Activated CD4-positive, alpha-beta T cell treated with anti-CD3 and anti-CD28 coated beads, Interleukin-2, amount 10 ng/mL, durations not matched to agents 7 days and 5 days (primary cell): ENCODE measurements at places on chromosomes 1 and 21. TPM values are rescaled to one million over a fixed set of nuclear protein-coding genes. Genes with fewer than 3 reads are reported as not detected.

GRCh38 chr21:36985751-36986594 lies 19.5 kb upstream of the HLCS start:
- no peak overlapping the region for H3K4me3 ChIP-seq
- H3K27ac ChIP-seq = peak overlapping the region; percentile 74
- DNase-seq = peak; percentile 47

The RWDD3 gene
- 14.2 TPM for total RNA-seq

The FAM229A gene
- total RNA-seq = 8.5 TPM

GRCh38 chr1:28172713-28173150 lies 3.8 kb downstream of the PTAFR start:
- H3K27me3 ChIP-seq = peaks cover 57% of the 10 kb centered on the region
- peaks cover 5% of the 10 kb centered on the region for H3K36me3 ChIP-seq
- H3K4me1 ChIP-seq = peaks cover 48% of the 10 kb centered on the region

The STXBP3 gene
- total RNA-seq = 49.8 TPM

DNA sequence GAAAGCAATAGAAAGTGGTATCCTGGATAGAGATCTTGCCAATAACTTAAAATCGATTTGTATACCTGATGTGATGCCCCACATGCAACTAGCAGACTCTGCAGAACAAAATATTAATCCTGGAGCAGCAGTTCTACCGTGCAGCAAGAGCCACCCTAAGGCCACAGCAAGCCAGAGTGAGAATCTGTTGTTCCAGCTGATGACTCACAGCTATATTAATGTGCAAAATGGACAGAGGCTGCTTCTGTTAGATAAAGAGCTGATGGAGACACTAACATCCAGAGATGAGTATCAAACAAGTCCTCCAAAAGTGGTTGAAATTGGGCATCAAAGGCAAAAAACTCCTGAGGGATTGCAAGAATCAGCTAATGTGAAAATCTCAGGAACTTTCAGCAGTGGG lies 127.8 kb downstream of the MACF1 start:
- H3K36me3 ChIP-seq = peaks cover 87% of the 10 kb centered on the region
- no peak overlapping the region for H3K4me3 ChIP-seq
- H3K4me1 ChIP-seq = peaks cover 42% of the 10 kb centered on the region
- no peak for DNase-seq
- H3K27ac ChIP-seq = peak overlapping the region; percentile 25

DNA sequence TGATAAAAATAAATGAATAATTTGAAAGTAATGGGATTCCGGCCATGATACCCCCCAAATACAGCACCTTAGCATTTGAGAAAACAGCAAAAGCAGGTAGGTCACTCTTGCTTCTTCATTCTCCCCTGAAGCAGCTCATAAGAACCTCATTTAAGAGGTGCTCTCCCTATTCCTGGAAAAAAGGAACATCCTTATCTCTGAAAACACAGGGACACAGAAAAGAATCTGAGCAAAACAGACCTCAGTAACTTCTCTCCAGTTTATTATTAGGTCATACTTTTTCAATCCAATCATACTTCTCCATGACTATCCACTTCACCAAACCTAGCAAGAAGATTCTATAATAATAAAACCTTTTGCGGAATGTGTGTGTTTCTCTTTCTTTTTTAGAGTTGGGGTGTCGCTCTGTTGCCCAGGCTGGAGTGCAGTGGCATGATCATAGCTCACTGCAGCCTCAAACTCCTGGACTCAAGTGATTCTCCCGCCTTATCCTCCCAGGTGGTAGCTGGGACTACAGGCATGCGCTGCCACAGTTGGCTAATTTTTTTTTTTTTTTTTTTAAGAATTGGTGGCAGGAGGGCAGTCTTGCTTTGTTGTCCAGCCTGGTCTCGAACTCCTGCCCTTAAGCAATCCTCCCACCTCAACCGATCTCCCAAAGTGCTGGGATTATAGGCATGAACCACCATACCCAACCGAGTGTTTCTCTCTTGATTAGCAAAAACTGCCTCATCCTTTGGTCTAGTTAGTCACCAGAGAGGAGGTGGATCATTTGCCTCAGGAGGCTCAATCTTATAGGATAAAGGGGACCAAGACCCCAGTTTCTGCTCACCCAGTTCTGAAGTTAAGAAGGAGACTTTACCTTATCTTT lies 10.6 kb upstream of the TRIM33 start:
- H3K27ac ChIP-seq = no peak overlapping the region
- peaks cover 12% of the 10 kb centered on the region for H3K27me3 ChIP-seq
- H3K4me3 ChIP-seq = no peak overlapping the region
- H3K4me1 ChIP-seq = peaks cover 3% of the 10 kb centered on the region

- peaks cover 38% of the 10 kb centered on the region for H3K36me3 ChIP-seq
- H3K27ac ChIP-seq = no peak overlapping the region
- no peaks in the 10 kb centered on the region for H3K27me3 ChIP-seq
- no peak overlapping the region for H3K4me3 ChIP-seq
Measured at GRCh38 chr21:34956416-34957316, 92.4 kb downstream of the RUNX1 start.

DNA sequence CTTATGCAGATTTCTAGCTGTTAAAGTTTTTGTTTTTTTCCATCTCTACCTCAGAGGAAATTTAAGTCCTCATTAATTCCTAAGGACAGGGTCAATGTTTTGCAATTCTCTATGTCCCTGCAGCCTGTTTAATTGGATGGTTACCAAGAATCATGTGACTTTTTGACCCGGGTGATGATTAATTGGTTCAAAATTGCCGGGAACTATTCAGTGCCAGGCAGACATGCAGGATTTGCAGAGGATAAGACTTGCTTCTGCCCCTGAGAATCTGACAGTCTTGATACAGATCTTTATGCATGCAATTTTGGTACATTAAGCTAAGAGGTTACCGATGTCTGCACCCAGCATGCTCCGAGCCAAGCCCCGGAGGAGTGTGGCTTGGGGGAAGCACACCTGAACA lies 87.9 kb downstream of the PLPP3 start:
- H3K4me1 ChIP-seq = no peaks in the 10 kb centered on the region
- no peak for DNase-seq
- H3K27ac ChIP-seq = no peak overlapping the region
- H3K27me3 ChIP-seq = no peaks in the 10 kb centered on the region
- H3K4me3 ChIP-seq = no peak overlapping the region

GRCh38 chr1:23979387-23979880 lies 693 bp downstream of the SRSF10 start:
- H3K4me1 ChIP-seq = peaks cover 50% of the 10 kb centered on the region
- no peaks in the 10 kb centered on the region for H3K27me3 ChIP-seq
- H3K27ac ChIP-seq = peak overlapping the region; percentile 94
- H3K36me3 ChIP-seq = peaks cover 46% of the 10 kb centered on the region

- H3K4me1 ChIP-seq = no peaks in the 10 kb centered on the region
- no peaks in the 10 kb centered on the region for H3K36me3 ChIP-seq
- H3K27ac ChIP-seq = no peak overlapping the region
- DNase-seq = no peak
Measured at GRCh38 chr1:220330265-220330664, 58.0 kb upstream of the RAB3GAP2 start.

GRCh38 chr1:27886353-27886679 lies 14.0 kb downstream of the THEMIS2 start:
- H3K27me3 ChIP-seq = no peaks in the 10 kb centered on the region
- H3K4me3 ChIP-seq = no peak overlapping the region
- H3K27ac ChIP-seq = peak overlapping the region; percentile 89
- no peak for DNase-seq
- H3K36me3 ChIP-seq = peaks cover 61% of the 10 kb centered on the region

- H3K36me3 ChIP-seq = no peaks in the 10 kb centered on the region
- no peak overlapping the region for H3K27ac ChIP-seq
- no peak overlapping the region for H3K4me3 ChIP-seq
Measured at GRCh38 chr1:86753700-86754099, 49.3 kb downstream of the SH3GLB1 start.

DNA sequence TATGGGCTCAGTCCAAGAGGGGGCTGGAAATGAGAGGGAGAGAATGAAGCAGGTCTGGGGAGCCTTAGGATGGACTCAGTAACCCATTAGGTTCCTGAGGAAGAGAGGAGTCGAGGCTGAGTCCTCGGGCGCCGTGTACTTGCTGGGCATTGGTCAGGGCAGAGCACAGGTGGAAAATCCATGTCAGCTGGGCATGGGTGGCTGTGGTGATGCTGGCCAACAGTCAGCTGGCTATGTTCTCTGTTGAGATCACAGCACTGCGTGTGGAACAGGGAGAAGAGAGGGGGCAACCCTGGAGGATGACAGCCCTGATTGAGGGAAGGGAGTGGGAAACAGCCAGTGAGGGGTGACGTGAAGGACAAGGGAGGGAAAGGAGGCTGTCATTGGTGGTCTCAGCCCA lies 43.1 kb upstream of the CLSTN1 start:
- no peak overlapping the region for H3K4me3 ChIP-seq
- no peaks in the 10 kb centered on the region for H3K27me3 ChIP-seq
- H3K4me1 ChIP-seq = peaks cover 6% of the 10 kb centered on the region
- H3K27ac ChIP-seq = no peak overlapping the region

- H3K27me3 ChIP-seq = no peaks in the 10 kb centered on the region
- H3K36me3 ChIP-seq = peaks cover 19% of the 10 kb centered on the region
- H3K27ac ChIP-seq = no peak overlapping the region
- H3K4me3 ChIP-seq = no peak overlapping the region
- no peak for DNase-seq
Measured at GRCh38 chr1:161779393-161779792, 13.3 kb downstream of the ATF6 start.

The TTLL10 gene
- total RNA-seq = 0.15 TPM

DNA sequence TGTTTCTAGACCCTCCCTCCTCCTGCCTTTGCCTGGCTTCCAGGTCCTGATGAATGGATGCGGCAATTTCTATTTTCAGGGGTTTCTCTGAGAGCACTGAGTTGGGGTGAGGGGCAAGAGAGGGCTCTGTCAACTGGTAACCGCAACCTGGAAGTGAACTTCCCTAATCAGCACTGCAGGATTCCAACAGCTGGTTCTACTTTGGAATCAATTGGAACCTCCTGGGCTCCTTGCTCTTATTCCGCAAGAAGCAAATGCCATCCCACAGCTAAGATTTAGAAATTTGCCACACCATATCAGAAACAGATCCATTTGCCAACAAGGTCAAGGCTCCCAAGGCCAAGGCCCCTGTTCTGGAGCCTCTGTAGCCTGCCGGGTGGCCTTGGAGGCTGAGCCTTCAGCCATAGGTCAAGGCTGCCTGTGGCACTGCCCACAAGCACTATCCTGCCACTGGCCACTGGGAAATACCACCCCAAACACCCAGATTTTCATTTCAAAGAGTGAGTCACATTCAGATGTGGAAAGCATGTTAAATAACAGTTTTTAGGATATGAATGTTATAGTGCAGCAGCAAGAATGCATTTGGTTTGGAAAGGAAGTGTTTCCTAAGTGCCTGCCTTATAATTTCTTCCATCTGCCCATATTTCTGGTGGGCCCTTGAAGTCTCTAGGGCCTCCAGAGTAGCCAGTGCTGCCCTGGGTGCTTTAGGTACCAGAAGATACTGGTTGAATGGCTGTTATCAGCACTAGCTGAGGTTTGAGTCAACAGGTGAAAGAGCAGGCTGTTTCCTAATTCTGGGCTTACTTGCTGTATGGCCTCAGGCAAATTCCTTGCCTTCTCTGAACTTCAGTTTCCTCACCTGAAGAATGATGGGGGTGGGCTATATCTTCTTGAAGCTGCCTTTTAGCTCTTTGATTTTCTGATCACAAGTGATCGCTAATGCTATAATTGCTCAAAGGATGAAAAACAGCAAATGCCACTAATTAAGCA lies 56.3 kb upstream of the JUN start:
- H3K4me1 ChIP-seq = peaks cover 7% of the 10 kb centered on the region
- no peak for DNase-seq
- H3K4me3 ChIP-seq = no peak overlapping the region
- H3K27me3 ChIP-seq = no peaks in the 10 kb centered on the region
- no peaks in the 10 kb centered on the region for H3K36me3 ChIP-seq
- H3K27ac ChIP-seq = no peak overlapping the region

The LEMD1 gene
- total RNA-seq = 0.52 TPM

- no peaks in the 10 kb centered on the region for H3K36me3 ChIP-seq
- H3K27me3 ChIP-seq = peaks cover 15% of the 10 kb centered on the region
- DNase-seq = no peak
- no peaks in the 10 kb centered on the region for H3K4me1 ChIP-seq
- no peak overlapping the region for H3K27ac ChIP-seq
Measured at GRCh38 chr1:62312698-62313097, 6.5 kb downstream of the KANK4 start.

The EDARADD gene
- 1.6 TPM for total RNA-seq

DNA sequence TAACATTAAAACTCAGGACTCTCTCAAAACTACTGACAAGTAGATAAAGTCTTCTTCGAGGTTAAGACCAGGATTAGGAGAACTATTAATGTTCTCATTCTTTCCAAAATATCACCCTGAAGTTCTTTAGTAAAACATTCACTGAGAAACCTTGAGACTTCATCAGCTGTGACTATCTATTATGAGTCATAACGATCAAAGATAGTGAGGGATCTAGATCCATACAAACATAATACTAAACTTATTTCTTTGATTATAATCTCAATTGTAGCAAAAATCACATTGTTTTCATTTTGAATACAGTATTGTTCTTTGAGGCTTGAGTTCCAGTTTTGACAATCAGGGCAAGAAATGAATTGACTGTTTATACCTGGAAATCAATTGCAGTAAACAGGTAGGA lies 11.1 kb downstream of the PYHIN1 start:
- H3K27me3 ChIP-seq = peaks cover 12% of the 10 kb centered on the region
- DNase-seq = no peak
- H3K27ac ChIP-seq = no peak overlapping the region
- H3K4me3 ChIP-seq = no peak overlapping the region
- H3K4me1 ChIP-seq = no peaks in the 10 kb centered on the region

DNA sequence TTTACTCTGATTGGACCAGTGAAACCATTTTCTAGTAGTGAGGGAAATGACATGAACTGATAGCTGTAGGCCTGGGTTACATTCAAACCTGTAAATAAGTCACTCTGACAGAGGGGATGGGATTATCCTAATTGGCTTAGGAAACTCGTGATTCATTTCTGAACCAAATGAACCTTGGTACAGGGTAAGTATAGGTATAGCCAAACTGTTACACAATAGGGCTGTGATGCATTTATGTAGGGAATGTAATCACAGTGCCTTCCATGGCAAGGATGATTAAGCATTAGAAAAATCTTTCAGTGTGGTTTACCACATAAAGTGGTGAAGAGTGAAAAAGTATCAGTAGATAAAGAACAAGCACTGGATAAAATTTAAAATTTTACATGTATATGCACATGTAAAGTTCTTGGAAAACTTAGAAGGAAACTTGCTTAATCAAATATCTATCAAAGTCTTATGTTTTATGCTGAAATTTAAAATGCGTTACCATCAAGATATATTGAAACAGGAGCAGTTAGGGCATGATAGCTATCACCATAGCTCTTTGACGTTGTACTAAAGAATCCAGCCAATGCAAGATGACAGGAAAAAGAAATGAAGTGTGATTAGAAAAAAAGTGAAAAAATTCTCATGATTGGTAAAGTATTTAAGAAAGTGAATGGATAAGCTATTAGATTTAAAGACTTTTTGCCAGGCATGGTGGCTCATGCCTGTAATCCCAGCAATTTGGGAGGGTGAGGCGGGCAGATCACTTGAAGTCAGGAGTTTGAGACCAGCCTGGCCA lies 63.0 kb downstream of the RABGAP1L start:
- no peak for DNase-seq
- peaks cover 12% of the 10 kb centered on the region for H3K4me1 ChIP-seq
- H3K27me3 ChIP-seq = no peaks in the 10 kb centered on the region
- H3K27ac ChIP-seq = no peak overlapping the region
- no peak overlapping the region for H3K4me3 ChIP-seq
